ENCODE measurements at places on chromosomes 11 and 22.

DNA sequence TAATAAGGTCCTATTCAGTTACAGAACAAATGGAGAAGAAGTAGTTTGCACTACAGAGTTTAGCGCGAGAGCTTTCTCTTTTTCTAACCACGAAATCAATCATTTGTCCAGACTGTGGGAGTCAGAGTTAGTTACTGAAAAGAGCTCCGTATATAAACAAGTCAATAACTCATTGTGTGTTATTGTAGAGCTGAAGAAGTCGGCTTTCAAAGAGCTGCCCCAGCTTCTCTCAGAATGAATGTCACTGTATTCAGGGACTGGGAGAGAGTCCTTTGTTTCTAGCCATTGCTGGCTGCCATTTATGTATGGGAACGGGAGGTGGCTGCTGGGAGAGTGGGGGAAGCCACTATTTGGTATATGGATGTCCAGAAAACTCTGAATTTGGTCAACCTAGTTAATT is 227.8 kb downstream of the DCDC1 start:
- DNase-seq: no peak

- no peak for DNase-seq
Measured at GRCh38 chr22:50610041-50610451, 9.5 kb downstream of the MAPK8IP2 start.

DNA sequence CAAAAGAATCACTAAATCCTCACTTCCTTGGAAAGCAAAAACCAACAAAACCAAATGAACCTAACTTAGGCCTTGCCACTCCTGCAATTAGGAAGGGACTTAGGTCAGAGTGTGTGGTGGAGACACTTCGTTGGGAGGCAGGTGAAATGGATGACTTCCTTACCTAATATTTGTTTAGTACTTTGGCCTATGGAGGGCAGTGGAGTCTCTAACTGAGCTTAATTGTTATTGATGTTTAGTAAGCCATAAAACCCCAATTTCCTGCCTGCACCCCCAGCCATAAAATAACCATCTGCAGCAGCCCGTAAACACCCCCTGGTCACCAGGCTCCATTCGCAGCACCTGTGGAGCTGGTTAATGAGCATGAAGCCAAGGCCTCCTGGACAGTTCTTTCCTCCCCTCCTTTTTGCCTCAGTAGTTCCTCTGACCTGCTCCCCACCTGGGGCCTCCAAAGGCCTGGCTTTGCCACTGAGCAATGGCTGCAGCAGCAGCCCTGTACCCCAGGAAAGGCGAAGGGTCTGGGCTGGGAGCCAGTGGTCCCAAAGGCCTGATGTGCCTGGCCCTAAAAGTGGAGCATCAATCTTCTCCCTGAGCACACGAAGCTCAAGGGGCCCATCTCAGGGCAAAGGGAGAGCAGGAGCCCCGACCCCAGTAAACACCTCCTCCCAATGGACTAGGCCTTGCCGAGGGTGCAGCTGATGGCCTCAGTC is 15.6 kb upstream of the SYT13 start:
- DNase-seq: no peak

DNA sequence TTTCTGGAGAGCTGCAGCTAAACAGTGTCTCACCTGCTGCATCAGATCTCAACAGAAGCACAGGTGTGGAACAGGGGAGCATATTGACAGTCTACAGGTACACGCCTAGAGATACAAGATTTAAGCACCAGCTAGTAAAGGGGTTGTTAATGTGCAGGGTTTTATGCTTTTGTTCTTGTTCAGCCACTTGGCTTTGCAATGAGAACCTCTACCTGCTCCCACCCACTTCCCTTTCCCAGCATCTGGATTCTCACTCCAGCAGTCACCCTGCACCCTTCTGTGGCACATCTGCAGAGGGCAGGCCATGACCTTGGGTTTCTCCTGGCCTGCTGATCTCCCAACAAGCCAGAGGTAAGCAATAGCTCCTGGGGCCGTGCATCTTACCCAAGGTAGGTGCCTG is 446.6 kb downstream of the BUD13 start:
- DNase-seq: no peak

- no peak for DNase-seq
Measured at GRCh38 chr11:125268611-125269010, 104.1 kb downstream of the PKNOX2 start.

- no peak for DNase-seq
Measured at GRCh38 chr11:75565221-75565814, 3.3 kb downstream of the SERPINH1 start.

DNA sequence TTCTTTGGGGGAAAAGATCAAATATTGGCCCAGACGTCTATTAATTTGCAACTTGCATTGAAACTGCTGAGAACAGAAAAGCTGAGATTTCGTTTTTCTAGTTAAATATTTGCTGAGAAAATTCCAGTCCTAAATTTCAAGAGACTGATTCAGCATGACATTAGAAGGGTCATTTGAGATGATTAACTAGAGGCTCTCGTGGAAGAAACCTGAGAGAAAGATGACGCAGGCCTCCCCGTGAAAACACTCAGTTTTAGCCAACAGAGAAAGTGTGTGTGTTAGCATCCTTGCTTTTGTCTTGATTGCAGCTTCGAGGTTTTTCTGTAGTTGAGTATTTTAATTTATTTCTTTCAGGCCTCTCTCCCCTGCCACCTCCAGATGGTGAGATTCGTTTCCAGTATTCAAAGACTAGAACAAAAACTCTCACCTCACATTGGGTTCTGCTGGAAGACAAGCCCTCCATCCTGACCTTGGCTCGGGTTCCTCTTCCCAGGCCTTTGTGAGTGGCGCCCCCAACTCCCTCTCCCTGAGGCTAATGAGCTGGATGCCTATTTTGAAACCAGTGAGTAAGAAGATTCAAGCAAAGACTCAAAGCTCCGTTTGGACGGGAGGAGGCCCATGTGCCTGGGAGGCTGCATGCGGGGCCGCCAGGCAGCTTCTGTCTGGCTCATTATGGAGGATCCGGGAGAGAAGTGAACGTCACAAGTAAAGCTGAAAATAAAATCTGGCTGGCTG is 52.4 kb downstream of the CELSR1 start:
- DNase-seq: no peak

GRCh38 chr22:17999851-18000250 is 24.5 kb downstream of the MICAL3 start:
- DNase-seq: no peak

DNA sequence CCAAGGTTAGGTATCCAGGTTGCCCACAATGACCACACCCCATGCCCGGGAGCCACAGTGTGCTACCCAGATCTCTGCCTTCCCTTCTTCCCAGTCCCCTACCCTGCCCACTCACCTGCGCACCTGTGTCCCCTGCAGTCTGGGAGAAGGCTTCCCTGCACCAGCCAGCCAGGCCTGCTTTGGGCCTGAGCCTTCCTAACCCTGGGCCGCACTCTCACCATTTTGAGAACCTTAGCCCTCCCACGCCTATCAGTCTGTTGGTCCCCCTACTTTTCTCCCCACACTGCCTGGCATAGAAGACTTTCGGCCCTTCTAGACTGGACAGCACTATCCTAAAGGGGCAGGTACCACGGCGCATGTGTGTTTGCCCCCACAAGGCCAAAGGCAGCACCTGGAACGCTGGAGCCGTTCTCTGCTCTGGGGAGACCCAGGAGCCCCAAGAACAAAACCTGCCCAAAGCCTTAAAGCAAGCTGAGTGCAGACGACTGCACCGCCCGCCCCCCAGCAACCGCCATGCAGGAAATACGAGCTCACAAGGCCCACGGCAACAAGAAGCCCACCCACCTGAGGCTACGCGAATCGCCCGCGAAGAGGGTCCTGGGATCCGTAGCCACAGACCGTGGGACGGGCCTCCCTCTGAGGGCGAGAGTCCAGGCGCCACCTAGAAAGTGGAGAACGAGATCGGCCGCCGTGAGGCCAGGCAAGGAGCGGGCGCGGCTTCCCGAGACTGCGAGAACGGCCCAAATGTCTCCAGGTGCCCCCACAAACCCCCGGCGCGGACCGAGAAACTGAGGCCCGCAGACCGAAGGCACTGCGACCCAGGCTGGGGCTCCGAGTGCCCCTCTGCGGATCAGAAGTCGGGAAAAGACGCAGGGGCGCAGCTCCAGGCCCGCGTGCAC is 546 bp downstream of the GNB1L start:
- DNase-seq: no peak

GRCh38 chr11:45512471-45513148 is 152.8 kb downstream of the CHST1 start:
- DNase-seq: no peak

DNA sequence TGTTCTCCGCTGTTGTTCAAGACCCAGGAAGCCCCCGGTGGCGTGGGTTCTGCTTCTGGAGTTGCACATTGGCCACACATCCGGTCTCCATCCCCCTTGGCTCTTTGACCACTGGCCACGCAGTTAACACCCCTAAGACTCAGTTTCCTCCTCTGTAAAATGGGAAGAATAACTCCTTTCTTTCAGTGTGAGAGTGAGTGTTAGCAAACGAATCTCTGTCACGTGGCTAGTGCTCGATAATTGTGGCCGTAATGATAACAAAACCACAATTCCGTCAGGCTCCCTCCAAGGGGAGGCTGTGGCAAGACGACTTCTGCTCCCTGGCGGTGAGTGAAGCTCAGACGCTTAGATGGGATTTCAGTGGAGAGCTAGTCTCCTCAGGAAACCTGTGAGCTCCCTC is 315.2 kb upstream of the B3GAT1 start:
- DNase-seq: no peak

DNA sequence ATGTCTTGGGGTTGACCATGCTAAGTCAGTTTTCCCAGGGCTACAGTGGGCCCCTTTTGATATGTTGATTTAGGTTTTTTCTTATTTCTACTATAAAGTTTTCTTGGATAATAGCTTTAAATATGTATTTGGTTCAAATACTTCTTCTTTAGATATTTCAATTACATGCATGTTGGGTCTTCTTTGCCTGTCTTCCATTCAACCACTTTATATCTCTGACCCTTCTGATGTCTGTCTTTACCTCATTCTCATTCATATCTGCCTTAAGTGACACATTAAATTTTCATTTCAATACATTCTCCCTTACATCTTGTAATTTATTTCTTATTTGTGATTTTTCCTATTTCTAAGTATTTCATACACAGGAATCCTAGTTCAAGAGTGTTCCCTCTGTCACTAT is 10.5 kb downstream of the SLC36A4 start:
- no peak for DNase-seq

GRCh38 chr11:71186806-71187205 is 65.6 kb downstream of the SHANK2 start:
- no peak for DNase-seq

GRCh38 chr11:93686812-93687211 is 25.3 kb downstream of the CEP295 start:
- DNase-seq: no peak

DNA sequence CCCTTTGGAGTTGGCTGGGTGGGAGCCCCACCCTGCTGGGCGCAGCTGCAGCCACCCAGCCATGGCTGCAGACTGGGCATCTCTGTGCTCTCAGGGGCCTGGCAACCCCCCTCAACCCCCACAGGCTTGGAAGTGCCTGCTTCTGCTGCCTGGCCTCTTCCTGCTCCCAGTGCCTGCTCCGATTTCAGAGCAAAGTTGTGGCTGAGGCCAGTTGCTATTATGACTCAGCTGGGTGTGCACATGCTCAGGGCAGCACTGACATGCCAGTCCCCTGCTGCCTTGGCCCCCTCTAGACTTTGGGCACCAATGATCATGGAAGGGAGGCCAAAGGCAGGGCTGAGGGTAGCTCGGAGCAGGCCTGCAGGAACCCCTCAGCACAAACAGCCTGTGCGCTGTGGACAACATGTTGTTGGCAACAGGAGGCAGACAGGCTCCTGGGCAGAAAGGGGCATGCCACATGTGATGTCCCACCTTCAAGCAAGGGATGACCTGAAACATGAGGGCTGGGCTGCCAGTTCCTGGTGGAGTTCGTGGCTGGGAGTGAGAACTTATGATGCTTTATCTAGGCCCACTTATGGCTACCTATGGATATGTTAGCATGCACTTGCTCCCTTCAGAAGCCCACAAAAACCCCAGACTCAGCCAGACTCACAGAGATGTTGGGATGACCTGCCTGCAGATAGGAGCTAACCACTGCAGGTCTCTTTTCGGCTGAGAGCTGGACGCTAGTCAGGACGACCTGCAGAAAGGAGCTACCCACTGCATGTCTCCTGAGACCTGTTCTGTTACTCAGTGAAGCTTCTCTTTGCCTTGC is 96.4 kb upstream of the AMOTL1 start:
- DNase-seq: no peak

- no peak for DNase-seq
Measured at GRCh38 chr11:57160665-57161064, 21.1 kb upstream of the LRRC55 start.

DNA sequence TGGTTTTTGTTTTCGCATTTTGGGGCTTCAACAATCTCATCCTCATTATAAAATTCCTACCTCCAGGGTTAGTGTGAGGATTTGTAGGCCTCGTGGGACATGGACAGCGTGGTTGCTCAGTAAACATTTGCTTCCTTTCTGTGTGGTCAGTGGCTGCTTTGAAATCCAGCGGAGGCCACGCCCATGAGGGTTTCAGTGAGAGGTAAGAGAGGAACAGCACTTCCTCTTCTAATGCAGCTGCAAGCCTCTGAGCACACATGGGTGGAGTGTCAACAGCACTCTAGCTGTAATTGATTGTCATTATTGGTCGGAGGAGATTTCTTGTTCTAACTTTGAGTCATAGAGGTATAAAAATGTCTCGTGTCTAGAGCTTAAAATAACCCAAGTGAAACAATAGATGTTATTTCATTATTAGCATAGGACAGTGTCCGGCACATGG is 6.0 kb upstream of the ARHGAP42 start:
- no peak for DNase-seq

- DNase-seq: no peak
Measured at GRCh38 chr22:31917227-31917921, 27.0 kb upstream of the YWHAH start.

DNA sequence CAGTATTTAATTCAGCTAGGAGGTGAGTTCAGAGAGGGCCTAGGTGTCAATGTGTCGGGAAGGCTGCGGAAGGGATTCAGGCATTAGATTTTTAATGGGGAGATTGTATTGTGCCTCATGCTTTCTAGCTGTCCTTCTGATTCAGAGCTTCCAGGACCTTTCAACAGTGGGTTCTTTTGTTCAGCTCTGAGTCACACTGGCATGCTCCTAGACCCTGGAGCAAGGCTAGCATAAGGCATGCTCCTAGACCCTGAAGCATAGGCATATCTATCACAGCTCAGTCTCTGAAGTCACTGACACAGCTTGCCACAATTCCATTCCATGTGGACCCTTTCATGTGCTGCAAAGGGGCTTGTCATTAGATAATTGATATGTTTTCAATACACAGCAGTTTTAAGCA is 396.9 kb downstream of the RAB38 start:
- DNase-seq: no peak

DNA sequence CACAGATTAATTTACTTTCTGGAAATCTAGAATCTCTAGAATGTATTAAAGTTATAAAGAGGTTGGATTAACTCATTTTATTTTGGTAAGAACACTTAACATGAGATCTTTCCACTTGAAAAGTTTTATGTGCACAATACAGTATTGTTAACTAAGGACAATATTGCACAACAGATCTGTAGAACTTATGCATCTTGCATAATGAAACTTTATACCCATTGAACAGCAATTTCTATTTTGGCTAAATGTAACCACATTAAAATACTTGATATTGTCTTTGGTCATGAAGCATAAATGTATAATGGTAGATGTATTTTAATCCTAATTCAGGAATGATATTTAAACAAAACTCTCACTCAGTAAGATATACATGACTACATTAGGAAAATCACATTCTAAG is 203.8 kb downstream of the SNX19 start:
- no peak for DNase-seq

GRCh38 chr11:10568486-10568941 is at the start of gene LYVE1:
Gene LYVE1, minus strand, starts transcription at chr11:10568665. Its CDS starts 133 bp downstream, at chr11:10568532.
- no peak for DNase-seq
